ENCODE measurements at places on chromosomes 12 and 14. TPM values are rescaled to one million over a fixed set of nuclear protein-coding genes. Genes with fewer than 3 reads are reported as not detected.

DNA sequence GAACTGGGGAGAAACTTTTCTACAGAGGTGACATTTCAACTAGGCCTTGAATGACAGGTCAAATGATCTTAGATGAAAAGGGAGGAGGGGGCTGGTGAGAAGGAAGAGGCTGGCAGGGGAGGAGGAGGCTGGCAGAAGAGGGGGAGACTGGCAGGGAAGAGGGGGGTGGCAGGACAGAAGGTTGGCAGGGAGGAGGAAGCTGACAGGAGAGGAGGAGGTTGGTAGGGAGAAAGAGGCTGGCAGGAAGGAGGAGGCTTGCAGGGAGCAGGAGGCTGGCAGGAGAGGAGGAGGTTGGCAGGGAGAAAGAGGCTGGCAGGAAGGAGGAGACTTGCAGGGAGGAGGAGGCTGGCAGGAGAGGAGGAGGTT is 63.4 kb upstream of the PPP4R3A start:
- no peak for DNase-seq

GRCh38 chr12:110024051-110024450 is 24.3 kb downstream of the C12orf76 start:
- DNase-seq: no peak

DNA sequence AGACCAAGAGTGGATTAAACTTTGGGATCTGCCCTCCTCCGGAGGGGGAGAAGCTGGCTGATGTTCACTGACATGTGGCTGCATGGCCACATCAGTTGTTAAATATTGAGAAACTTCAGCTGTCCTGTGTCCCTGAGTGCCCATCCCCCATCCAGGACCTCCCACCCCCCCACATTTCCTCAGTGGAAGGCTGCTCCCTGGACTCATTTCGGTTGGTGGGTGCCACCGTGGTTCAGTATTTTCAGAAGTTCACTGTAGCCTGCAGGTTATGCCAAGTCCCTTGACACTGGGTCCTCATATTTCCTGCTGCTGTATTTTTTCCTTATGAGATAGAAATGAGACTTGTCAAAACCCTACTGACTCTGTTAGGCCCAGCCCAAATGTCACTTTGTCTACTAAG is 302.4 kb downstream of the CACNA1C start:
- no peak for DNase-seq

GRCh38 chr14:20219033-20219432 is 4.5 kb upstream of the OR11H6 start:
- DNase-seq: no peak

GRCh38 chr14:20499881-20500280 is 5.5 kb upstream of the RNASE10 start:
- no peak for DNase-seq

DNA sequence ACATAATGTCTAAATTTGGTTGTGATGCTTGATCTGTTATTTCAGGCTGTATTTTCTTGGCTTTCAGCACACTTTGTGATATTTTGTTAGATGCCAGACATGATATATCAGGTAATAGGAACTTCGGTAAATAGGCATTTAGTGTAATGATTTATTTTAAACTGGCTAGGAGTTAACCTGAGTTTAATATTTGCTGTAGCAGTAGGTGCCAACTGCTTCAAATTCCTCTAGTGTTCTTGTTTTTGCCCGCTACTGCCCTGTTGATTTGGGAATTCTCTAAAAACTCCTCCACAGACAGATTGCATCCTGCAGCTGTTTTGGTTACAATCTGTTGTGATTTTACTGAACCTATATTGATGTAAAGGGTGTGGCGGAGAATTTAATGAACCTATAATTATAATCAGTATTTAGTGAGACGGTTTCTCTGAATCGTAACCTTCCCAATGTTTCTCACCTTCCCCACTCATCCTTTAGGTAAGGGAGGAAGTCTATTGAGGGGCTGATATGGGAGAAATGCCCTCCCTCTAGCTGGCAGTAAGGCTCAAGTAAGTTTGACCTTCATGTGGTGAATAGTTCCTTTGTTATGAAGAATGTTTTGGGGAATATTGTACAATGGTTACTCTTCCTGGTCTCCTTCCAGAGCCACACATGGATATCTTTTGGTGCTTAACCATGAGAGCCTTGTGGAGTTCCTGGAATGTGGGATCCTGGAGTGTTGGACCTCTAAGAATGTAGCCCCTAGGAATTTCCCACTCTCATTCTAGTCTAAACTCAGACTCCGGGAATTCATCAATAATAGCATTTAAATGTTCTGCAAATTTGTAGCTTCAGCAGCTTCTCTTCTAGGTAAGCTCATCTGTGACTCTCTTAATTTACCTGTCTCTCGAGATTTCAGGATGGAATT is 634.1 kb downstream of the FSCB start:
- no peak for DNase-seq

DNA sequence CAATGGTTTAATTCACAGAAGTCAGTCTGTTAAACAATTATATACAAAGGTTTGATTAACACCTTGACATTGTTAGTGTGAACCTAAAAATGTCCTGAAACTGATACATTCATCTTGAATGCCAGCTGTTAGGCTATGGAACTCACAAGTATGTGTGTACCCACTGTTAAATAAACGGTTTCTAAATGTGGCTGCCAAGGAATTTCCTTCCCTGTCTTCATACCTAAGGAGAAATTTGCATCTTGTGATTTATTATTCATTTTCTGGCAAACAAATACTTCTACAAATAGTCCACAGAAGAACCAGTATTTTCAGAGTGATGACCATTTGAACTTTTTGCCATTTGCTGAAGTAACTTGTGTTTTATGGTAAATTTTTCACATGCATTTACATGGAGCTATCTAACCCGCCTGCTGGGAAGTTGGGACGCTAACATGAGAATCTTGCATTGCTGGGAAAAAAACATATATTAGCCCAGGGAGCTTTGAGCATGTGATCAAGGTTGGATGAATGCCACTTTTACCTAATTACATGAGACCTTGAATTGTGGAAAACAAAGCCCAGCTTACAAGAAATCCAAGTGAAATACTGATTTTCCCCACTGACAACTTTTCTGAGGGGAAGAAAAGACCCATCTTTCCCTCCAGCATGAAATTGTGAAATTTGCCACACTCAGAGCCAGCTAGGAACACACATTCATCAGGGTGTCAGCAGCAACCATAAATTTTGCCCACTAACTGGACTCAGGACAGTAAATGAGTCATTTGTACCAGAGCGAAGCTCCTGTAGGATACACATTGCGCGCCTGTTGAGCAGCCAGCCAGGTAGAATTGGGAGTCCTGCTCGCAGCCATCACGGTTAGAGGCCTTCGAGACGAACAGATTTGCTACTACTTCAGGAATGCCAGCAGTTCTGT is 118.0 kb downstream of the KICS2 start:
- no peak for DNase-seq

DNA sequence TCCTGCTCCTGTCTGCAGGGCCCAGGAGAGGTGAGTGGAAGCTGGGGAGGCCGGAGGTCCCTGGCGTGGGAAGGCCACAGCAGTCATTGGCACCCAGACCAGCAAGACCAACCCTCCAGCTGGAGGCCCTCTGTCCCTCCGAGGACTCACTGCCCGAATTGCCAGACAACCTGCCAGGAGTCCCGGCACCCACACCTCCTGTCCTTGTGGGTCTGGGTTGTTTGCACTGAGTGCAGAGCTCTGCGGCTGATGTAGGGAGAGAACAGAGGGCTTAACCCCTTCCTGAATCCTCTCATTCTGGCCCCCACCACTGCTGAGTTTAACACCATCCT is 204.9 kb downstream of the KIF26A start:
- no peak for DNase-seq

GRCh38 chr12:85626001-85626783 is 210.0 kb downstream of the RASSF9 start:
- no peak for DNase-seq

DNA sequence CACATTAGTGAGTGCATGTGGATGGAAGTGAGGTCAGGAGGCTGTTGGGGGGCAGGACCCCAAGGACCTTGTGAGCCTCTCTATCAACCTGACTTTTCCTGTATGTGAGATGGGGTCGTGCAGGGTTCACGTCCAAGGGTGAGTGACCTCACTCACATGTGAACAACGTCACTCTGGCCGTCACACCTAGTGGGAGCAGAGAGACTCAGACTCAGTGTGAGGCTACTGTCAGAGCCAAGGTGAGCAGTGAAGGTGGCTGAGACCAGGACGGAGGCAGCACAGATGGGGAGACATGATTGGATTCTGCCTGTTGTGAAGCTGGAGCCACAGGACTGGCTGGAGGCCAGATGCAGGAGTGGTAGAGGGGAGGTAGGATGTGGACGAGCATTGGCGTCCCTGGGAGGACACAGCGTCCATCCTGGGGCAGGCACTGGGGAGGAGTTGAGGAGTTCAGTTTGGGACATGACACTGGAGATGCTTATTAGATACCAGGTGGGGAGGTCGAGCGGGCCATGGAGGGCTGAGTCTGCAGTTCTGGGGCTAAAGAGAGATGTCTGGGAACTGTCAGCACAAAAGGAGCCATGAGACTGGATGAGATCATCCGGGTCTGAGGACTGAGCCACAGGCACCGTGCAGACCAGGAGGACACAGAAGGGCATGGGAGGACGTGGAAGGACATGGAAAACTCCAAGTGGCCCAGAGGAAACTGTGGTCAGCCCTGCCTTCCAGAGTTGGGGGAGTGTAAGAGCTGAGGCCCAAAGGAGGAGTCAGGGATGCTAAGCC is 92.8 kb downstream of the LGMN start:
- no peak for DNase-seq

DNA sequence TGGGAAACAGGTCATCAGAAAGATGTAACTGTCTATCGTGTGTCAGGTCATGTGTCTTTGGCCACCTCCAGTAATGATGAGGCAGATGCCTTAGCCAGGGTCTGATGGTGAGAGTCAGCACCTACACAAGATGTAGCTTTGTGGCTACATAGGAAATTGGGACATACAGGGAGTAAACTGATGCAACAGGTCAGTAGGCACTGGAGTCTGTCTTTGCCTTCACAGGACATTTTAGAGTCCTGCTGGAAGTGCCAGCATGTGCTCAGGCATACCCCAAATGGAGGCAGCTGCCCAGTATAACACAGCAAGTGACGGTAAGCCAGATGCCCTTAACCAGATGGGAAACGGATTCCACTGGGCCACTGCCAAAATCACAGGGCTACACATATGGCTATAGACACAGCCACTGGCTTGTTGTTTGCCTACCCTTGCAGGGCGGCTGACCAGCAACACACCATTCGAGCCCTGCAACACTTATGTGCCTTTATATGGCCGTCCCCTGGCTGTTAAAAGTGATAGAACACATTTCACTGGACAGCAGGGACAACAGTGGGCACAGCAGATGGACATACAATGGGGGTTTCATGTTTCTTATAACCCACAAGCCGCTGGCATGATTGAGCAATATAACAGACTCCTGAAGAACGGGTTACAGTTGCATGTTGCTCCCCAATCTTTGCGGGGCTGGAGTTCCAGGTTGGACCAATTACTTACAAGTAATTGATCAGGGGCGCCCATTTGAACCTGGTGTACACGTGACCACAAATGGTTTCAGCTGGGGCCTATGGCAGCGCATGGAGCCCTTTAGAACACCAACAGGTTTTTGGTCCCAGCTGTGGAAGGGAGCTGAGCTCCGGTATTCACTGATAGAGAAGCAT is 12.9 kb upstream of the RNASE12 start:
- DNase-seq: no peak

DNA sequence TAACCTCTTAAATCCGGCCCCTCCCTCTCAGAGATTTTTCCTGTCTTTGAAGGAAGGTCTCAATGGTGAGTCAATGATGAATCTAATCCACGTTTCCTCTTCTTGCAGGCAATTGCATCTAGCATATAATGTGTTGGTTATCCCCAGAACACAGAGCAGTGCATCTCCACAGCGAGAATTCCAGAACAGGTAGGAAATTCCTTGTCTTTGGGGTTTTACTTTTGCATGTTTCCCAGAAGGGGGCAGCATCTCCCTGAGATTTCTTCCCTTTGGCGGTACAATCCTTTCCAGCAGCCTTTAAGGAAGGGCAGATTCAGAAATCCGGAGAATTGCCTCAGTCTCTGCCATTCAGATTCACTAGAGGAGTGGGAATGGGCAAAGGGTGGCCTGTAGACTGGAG is 128.0 kb downstream of the KCNA5 start:
- no peak for DNase-seq

DNA sequence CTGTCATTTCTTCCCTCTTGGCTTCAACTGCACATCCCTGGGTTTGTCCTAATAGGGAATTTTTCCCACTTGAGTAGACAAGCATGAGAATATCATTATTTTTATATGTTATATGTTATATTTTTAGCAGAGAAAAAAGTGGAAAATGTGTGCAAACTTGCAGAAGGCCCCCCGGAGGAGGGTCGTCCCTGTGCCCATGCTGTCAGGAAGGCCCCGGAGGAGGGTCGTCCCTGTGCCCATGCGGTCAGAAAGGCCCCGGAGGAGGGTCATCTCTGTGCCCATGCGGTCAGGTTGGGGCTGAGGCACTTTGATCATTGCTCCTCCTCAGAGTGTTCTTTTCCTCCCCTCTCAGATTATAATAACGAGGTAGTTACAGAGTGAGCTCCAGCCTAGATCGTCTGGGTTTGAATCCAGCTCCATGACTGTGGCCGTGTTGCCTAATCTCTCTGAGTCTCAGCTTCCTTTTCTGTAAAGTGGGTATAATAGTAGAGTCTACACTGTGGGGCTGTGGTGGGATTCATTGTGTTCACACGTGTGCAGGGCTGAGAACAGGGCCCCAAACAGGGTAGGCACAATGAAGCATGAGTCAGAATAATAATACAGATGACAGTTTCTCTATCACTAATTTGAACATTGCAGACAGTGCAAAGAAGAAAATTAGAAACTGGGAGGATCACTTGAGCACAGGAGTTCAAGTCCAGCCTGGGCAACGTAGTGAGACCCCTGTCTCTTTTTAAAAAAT is 33.4 kb downstream of the ELK3 start:
- DNase-seq: no peak

DNA sequence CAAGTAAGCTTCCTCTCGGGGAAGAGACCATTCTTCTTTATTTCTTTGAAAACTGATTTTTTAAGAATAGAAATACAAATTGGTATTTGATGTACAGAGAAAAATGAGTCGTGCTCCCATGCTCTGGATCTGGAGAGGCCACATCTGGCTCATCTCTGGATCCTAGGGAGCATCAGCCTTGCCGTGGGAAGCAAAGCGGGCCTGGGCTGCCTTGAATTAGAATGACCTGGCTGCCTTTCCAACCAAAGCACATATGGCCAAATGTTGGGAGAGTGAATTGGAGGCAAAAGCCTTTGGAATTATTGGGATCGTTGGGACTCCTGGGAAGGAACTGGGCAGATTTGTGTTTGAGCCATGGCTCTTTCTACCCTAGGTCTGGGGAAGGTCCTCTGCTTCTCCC is 80.0 kb downstream of the SLC25A47 start:
- no peak for DNase-seq

DNA sequence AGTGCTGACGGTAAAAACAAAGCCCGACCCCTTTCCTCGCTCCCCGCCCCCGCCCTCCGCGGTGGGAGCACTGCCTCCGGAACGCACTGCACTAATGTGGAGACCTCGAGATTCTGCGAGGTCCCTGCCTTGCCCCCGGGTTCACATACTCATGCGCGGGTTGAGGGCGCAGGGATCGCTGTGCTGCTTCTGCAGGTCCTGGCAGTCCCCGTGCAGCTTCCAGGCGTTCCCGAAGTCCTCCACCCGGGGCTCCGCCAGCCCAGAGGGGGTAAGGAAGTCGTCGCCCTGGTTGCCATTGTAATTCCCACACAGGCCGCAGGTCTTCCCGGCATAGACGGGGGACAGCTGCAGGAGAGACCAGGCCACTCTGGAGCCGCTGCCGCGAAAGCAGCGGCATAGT is 66.8 kb downstream of the VWF start:
- no peak for DNase-seq

The NFATC4 gene
- total RNA-seq: not detected

The EMP1 gene
- total RNA-seq: 9.1 TPM

The TDRD9 gene
- total RNA-seq: 0.17 TPM

The ST8SIA1 gene
- 5.7 TPM for total RNA-seq

The HOXC13 gene
- total RNA-seq: not detected

The BBOF1 gene
- 1.8 TPM for total RNA-seq

The ZCRB1 gene
- 30.3 TPM for total RNA-seq

The FGF23 gene
- not detected for total RNA-seq

Data from CD4-positive, alpha-beta T cell (primary cell).